ENCODE measurements at places on chromosomes 11 and 22.
A peak's percentile ranks its signal among the peaks of the same experiment; 100 is the strongest.

DNA sequence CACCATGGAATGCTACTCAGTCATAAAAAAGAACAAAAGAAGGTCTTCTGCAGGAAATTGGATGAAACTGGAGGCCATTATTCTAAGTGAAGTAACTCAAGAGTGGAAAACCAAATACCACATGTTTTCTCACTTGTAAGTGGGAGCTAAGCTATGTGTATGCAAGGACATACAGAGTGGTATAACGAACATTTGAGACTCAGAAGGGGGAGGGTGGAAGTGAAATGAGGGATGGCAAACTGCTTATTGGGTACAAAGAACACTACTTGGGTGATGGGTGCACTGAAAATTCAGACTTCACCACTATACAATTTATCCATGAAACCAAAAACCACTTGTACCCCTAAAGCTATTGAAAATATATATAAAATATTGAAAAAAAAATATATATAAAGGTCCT lies 13.4 kb upstream of the CAT start:
- DNase-seq = no peak

GRCh38 chr11:122981388-122982264 lies at the start of gene BSX:
TSS of gene BSX (minus strand) at chr11:122981834. CDS start at chr11:122981671, 163 bp downstream.
- no peak for DNase-seq

- peak; percentile 38 for DNase-seq
These were observed 1.7 kb downstream of the HPX start for GRCh38 chr11:6438979-6439571.

DNA sequence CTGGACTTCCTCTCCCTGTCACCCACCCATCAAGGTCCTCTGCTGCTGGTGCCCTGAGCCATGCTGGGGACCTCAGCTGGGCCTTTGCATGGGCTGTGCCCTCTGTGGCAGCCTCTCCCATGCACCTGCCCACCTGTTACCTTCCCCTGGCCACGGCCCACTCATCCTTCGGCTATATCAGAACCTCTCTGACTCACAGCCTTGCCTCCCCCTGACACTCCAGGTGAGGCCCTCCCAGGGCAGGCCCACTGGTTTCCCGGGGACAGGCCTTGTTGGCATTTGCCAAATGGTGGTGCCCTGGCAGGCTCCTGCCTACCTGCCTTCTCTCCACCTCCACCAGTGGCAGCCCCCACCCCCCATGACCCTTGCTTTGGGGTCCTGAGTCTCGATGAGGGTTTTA lies 73.7 kb upstream of the PRR5 start:
- DNase-seq = no peak

GRCh38 chr11:62575156-62575555 lies 1.5 kb upstream of the EEF1G start:
- DNase-seq = no peak

- DNase-seq = no peak
These were observed 396.9 kb downstream of the RAB38 start for GRCh38 chr11:87778357-87778756.

DNA sequence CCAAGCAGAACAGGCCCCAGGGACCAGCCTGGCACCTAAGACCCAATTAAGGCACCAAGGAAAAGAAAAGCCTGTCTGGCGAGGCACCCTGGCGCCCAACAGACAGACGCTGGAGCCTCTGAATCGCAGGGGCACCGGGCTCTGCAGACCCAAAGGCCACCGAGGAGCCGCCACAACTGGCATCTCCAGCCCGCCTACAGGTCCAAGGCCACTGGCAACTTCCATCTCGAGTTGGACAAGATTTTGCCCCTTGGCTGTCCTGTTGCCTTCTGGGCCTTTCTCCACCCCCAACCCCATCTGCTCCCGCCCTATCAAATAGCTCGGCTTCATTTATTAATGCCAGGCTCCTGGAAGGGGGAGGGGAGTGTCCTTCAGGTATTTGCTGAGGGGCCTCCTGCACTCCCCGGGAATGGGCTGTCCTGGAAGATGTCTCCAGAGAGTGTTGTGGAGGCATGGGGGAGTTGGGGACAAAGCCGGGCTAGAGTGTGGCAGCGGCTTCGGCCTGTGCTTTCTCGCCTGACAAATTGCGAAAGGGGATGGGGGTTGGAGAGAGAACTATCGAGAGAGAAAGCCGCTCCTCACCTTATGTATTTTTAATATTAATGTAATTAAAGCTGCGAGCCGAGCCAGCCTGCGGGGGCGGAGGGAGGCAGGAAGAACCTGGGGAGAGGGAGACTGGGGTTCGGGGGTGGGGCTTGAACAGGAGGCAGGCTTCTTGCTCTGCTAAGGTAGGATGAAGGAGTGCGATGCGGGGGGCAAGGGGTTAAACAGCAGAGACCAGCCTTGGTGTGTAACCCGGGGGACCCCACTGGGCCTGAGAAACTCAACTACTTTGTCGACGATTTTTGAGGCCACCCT lies 2.0 kb downstream of the DSCAML1 start:
- DNase-seq = no peak

- no peak for DNase-seq
These were observed 145.5 kb upstream of the BLID start for GRCh38 chr11:122261546-122261945.

GRCh38 chr11:45238724-45239123 lies 47.4 kb downstream of the SYT13 start:
- no peak for DNase-seq

DNA sequence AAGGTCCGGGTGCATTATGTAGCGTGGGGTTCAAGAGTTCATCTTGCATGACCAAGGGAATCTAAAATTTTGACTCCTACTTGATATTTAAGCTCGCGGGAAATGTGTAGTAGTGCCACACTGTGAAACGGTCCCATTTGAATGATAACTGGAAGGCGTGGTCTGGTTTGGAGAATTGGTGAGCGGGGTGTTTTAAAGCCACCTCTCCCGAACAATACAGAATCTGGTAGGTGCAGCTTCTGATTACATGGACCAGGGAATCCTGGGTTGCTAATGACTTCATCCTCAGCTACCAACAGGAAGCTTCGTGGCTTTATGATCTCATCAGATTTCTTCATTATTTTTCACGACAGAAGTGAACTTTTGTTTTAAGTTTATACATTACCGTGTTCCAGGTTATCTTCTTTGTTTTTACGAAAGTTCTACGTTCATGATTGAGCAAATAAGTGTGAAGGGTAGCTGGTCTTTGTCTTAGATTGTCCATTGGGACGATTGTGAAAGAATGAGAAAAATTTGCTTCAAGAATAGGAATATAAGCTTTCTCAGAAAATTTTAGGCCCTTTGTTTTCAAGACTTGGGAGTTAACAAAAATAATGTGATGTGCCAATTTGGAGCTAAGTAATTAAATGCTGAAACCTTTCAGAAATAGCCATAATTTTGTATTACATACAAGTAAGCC lies 1.7 kb downstream of the QSER1 start:
- DNase-seq = peak; percentile 87

- DNase-seq = no peak
These were observed 14.1 kb downstream of the SERPIND1 start for GRCh38 chr22:20787746-20788626.

GRCh38 chr11:72257570-72257969 lies 13.6 kb upstream of the PHOX2A start:
- no peak for DNase-seq

Data from NCI-H446 treated with DMSO at 0.1 percent for 48 hours (cell line).